ENCODE measurements at places on chromosomes 16 and 17.

DNA sequence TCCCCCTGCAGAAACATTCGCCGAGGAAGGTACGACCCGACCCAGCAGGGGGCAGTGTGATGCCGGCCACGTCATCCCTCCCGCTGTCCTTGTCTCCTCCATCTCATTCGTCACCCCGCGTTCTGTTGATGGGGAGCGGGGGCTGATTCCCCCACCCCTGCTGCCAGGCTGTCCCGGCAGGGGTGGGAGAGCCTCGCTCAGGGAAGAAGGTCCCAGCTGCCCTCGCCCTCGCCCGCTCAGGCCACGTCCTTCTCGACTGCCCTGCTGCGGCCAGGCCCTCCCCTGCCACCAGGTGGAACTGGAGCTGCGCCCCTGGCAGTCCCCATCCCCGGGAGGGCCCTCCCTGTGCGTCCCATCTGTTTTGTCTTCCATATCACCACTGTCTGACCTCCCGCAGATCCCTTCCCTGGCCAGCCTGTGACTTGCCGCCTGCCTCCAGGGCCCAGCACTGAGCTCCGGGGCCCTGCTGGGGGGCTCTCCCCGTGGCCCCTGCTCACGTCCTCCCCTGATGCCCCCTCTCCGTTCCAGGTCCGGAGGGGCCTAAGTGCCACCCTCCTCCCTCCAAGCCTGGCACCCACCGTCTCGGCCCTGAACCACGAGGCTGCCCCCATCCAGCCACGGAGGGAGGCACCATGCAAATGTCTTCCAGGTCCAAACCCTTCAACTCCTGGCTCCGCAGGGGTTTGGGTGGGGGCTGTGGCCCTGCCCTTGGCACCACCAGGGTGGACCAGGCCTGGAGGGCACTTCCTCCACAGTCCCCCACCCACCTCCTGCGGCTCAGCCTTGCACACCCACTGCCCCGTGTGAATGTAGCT is 20.6 kb downstream of the ADAM11 start:
- peak; percentile 79 for DNase-seq

- DNase-seq = no peak
Observed at GRCh38 chr16:27762441-27762840, 212.5 kb downstream of the KATNIP start.

GRCh38 chr17:28484296-28484695 is 10.9 kb downstream of the SLC13A2 start:
- peak; percentile 14 for DNase-seq

DNA sequence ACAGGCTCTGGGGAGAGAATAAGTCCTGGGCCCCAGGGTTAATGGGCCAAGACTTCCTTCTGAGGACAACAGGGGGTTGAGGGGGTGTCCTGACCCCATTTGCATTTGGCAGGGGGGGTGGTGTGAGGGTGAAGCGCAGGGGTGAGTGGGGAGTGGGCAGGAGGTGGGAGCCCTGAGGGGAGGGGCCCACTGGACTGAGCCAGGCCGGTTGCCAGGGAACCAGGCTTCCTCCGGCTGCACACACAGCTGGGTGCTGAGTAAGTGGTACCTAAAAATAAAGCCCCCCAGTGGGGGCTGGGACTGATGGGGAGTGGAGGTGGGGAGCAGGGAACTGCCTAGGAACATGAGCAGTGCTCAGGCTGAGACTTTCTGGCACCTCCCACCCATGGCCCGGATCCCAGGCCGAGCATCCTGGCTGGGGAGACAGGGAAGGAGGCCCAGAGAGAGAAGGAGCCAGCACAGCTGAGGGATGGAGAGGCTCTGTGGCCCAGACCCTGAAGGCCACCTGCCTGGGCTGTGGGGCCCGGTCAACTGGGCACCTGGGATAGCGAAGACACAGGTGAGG is 7.5 kb upstream of the RASD1 start:
- no peak for DNase-seq

DNA sequence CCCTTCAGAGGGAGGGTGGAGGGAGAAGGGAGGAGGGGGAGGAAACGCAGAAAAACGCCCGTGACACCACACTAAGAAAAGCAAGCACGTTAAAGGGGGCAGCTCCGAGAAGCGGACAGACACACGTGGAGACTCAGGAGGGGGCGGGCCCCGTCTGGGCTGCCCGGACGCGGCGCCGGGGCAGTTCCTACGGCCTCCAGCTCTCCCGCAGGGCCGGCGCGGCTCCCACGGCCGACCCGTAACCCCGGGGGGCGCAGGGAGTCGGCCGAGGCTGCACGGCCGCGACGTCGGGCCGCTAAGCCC is 362 bp downstream of the KLHDC4 start:
- peak; percentile 12 for DNase-seq

GRCh38 chr17:31073411-31073810 is 21.4 kb upstream of the NF1 start:
- DNase-seq = no peak

- DNase-seq = no peak
Observed at GRCh38 chr16:74071996-74072535, 224.5 kb upstream of the PSMD7 start.

GRCh38 chr16:88778271-88778525 is 6.8 kb downstream of the PIEZO1 start:
- DNase-seq = peak; percentile 57

DNA sequence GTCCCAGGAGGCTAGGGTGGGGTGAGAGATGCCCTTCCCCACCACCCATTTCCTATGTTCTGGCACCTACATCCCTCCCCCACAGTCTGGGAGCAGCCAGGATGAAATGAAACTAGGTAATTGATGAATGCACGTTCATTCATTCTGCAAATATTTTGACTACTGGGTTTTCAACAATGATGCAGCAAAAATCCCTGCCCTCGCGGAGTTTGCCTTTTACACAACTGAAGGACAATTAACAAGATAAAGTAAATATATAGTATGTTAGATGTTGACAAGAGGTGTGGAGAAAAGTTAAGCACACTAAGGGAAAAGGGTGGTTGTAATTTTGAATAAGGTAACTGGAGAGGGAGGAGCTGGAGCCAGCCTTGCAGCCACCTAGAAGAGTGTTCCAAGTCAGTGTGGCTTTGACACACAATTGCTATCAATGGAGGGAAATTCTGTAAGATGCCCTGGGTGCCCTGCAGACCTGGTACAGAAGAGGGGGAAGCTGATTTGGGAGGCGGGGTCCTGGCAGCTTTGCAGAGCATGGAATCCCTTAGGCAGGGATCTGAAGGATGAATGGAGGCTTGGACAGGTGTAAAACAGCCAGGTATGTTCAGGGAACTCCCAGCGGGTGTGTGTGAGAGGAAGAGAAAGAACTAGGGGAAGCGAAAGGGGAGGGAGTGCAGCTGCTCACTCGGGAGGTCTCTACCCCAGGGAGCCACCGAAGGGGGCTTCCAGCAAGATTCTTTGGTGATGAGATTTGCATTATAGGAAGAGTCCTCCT is 2.5 kb downstream of the TMEM92 start:
- DNase-seq = no peak

Measured in Kasumi-1 (cell line).